ENCODE measurements at places on chromosomes 5 and 9.

DNA sequence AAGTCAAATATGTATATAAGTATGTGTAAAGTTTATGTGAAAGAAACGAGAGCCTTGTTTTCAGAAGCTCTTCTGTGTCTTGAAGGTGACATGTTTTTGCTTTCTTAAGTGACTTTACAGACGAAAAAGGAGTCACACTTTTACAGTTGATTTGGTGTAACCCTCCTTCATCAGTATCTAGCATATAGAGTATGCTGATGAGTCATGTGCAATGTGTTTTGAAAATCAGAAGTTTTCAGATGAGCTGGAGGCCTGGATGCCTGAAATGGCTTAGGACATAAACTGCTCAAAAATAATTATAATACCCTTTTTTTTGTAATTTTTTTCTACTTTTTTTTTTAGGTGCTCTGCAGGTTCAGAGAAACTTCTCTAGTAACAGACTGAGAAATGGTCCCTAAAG lies 209.5 kb downstream of the CD180 start:
- no peak for DNase-seq

DNA sequence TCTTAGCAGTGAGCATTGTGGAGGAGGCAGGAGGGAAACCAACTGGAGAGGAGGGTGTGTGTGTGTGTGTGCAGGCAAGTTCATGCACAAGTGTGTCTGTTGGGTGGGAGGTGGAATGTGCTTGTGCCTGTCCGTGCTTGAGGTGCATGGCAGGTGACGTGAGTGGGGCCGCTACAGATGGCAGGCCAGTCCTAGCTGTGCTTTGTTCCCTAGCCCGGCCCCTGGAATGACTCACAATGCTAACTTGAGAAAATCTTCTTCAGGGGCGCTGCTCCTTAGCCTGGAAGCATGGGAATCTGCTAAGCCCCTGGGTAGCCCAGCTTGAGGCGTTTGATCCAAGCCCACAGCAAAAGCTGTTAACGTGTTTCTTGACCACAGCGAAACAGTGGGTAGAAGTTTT lies 25.0 kb upstream of the DMRT2 start:
- no peak for DNase-seq

DNA sequence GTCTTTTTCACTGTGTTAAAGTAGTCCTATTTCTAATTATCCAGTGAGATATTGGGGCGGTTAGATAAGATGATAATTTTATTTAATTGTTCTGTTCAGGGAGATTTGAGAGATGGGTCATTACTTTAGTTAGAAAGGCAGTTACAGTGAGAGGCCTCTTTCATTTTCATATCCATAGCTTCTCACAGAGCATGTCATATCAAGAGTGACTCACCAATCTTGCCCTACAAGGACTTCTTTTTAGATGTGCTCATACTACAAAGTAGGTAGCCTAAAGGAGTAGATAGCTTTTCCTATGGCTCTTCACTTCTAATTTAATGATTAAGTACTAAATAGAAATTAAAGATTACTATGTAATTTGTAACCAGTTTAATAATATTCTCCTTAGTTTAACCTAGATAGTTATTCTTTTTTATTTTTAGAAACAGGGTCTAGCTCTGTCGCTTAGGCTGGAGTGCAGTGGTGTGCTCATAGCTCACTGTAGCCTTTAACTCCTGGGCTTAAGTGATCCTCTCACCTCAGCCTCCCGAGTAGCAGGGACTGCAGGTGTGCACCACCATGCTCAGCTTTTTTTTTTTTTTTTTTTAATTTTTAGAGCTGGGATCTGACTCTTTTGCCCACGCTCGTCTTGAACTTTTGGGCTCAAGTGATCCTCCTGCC lies 71.0 kb downstream of the FER start:
- no peak for DNase-seq

DNA sequence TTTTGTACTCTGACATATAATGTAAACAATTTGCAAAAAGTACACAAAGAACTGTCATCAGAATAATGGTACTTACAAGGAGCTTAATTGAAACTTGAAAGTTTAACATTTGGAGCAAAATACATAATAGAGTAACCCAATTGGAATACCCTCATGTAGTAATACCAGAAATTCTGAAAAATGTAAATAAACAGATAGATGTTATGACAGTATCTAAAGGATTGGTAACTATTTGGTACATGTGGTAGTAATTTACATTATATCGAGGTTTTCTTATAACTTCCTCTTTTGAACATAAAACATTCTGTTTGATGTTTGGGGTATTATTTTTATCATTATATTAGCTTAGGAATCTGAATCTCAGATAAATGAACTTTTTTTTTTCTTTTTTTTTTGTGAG lies 211.7 kb upstream of the ELL2 start:
- no peak for DNase-seq

Data from activated naive CD8-positive, alpha-beta T cell treated with anti-CD3 and anti-CD28 coated beads for 36 hours (primary cell).